ENCODE measurements at places on chromosomes 4 and X. TPM values are rescaled to one million over a fixed set of nuclear protein-coding genes. Genes with fewer than 3 reads are reported as not detected.

PCDH10 gene
- total RNA-seq = 0.14 TPM

G3BP2 gene
- total RNA-seq = 109 TPM

GRCh38 chrX:70423936-70424675, 992 bp downstream of the GDPD2 start:
- no peak for DNase-seq

DNA sequence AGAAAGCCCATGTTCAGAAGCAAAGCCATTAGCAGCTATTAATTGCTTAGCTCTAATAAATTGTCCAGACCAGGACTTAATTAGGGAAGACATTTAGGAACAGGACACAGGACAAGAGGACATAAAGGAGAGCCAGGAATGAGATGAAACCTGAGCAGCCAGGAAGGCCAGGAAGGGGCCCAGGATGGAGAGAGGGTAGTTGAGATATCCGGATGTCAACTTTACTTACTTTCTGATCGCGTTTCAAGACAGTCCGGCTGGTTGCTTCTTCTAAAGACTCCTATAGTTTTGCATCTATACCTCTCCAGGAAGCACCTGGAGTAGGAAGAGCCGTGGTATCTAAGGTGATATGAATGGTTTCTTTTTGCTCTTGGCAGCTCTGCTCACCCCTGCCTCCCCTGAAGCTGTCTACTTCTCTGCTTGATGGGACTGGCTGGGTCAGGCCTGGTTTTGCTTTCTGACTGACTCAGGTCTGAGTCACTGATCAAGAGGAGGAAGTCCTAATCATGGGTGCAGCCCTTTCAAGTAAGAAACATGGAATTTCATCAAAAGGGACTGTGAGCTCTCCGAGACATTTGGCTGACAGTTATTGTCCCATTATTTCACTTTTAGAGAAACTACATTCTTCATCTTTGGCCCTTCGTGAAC, 733.3 kb downstream of the RPA4 start:
- DNase-seq = peak; percentile 7

DNA sequence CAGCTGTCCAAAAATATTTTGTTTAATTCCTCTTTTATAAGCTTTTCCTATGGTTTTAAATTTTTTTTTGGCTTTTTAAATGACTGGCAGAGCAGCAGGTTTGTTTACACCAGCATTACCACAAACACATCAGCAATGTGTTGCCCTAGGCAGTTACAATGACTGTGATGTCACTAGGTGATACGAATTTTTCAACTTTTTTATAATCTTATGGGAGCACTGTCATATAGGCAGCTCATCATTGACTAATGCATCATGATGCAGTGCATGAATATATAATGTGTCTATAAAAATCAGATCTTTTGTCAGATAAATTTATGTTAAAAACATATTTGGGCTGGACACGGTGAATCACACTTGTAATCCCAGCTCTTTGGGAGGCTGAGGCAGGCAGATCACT, 231.6 kb upstream of the SLIT2 start:
- no peak for DNase-seq

- DNase-seq = no peak
Measured at GRCh38 chrX:150842198-150842685, 56.2 kb downstream of the CD99L2 start.

DNA sequence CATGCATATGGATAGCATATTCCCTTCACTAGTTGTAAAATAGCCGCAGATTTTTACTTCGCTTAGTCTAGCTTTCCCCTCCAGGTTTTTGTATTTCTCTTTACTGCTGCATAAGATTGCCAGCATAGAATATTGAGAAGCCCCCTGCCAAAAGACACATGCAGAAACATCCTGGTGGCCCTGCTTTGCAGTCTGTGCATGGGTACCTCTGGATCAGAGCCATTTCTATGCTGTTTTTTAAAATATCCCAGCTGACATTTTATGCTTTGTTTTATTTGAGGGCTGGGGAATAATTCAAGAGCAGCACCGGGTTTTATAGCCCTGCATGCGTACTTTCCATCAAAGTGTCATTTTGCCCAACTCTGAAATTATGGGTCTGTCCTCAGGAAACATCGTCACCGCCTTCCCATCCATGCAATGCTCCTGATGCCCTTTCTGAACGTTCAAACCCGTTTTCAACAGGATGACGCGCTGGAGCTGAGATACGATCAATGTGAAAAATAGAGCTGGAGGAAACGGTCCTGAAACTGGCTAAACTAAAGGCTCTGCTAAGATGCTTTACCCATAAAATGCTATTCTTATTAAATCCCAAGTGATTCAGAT, 314.3 kb downstream of the EVC2 start:
- no peak for DNase-seq

DNA sequence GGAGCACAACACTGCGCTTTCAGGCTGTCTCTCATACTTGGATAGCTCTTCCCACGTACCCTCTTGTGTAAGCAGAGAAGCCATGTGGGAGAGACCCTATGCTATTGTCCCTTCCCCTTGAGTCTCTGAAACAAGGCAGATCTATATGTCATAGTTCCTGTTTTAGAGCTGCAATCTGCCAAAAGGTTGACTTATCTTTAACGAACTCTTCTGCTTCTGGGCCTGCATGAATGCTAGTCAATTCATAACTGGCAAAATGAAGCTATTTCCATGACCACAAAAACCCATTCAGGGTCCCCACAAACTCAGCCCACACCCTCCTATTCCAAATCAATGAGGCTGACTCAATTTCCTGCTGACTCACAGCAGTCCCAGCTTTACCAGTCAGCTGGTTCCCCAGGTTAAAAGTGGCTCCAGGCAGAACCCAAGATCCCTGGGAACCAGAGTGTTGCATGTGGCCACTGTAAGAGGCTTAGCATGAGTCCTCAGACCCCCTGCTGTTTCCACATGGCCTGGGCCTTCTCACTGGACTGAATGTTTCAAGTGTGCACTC, 25.3 kb upstream of the SOD3 start:
- DNase-seq = no peak

DNA sequence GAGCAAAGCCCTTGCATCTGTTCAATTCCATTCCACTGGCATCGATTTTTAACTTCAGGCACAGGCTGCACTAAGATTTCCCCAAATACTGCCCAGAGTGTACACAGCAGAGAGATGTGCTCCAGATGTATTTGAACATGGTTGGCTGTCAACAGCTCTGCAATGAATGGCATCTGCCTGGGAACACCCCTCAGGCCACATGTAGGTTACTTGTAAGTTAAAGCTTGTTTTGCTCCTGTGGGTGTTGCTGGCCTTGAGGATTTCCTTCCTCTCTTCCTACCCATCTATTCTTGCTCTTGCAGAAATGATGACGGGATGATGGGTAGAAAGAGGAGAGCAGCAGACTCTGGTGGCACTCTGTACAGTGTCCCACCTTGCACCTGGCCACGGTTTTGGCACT, 69.3 kb upstream of the HELT start:
- no peak for DNase-seq

DNA sequence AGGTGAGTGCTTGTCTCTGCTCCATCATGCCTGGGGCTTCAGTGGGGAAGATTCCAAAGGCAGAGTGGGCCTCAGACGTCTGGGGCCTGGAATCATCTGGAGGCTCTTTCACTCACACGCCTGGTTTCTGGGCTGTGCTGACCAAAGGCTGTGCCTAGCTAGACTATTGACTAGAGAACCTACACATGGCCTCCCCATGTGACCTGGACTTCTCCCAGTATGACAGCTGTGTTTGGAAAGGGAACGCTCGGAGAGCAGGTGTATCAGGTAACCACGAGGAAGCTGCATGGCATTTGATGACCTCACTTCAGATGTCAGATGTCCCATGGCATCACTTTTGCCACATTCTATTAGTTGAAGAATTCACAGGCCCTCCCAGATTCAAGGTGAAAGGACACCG, 51.0 kb downstream of the ADGRL3 start:
- no peak for DNase-seq

SLC2A9 gene
- 0.80 TPM for total RNA-seq

GRCh38 chr4:33090910-33091309, 2370.7 kb downstream of the PCDH7 start:
- DNase-seq = no peak

UGT8 gene
- total RNA-seq = 11.6 TPM

DNA sequence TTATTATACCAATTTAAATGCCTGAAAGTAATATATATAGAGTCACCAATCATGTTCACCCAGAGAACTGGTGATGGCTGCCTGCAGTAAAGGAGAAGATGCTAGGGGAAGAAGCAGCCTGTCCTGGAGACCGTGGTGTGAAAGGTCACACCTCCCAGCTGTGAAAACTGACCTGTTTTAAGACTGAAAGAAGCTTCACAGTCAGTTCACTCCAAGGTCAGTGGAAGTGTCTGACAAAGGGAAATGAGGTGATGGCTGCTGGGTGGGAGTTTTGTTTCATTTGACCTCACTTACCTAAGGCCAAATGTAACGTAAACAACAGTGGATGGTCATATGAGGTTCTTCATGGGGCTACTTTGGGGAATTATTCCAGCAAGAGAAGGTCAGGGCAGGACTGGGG, 352.1 kb upstream of the GATB start:
- no peak for DNase-seq

GRCh38 chrX:12488771-12489170, 302.4 kb upstream of the PRPS2 start:
- DNase-seq = no peak

ZCCHC18 gene
- total RNA-seq = 0.63 TPM
